Cerebellum (tissue), 4 donors: ENCODE measurements at places on chromosomes 16 and 17.
A peak's percentile ranks its signal among the peaks of the same experiment; 100 is the strongest.

DNA sequence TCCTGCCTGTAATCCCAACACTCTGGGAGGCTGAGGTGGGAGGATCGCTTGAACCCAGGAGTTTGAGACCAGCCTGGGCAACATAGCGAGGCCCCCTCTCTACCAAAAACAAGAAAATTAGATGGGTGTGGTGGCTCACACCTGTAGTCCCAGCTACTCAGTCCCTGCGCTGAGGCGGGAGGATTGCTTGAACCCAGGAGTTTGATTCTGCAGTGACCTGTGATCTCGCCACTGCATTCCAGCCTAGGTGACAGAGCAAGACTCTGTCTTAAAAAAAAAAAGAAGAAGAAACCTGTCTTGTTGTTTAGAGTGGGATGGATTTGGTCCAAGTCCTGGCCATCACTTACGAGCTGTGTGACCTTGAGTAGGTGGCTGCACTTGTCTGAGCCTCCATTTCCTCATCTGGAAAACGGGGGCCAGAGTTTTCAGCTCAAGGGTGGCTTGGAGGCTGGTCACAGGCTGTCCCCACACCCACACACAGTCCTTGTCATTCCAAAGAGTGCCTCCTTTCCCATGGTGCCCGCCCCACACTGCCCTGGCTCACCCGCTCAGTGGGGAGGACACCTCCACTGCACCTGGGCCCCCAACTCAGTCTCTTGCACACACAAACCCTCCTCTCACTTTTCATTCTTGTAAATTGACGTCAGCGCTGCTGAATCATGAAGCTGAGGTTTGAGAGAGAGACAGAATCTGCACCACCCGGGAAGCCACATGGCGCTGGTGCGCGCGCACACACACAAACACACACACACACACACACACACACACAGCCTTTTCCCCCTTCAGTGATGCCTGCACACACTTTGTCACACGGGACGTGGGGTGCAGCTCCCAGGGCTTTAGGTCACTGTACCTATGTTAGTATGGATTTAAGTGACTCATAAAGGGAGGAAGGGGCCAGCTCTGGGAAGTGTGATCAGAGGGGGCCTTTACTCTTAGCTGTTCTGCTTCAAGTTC lies 4.2 kb downstream of the SOCS1 start:
- DNase-seq: no peak

GRCh38 chr16:72442385-72443158 lies 270.6 kb upstream of the PMFBP1 start:
- DNase-seq: no peak

- no peak for DNase-seq
These were observed 54.3 kb downstream of the TIMM22 start for GRCh38 chr17:1050996-1051925.

DNA sequence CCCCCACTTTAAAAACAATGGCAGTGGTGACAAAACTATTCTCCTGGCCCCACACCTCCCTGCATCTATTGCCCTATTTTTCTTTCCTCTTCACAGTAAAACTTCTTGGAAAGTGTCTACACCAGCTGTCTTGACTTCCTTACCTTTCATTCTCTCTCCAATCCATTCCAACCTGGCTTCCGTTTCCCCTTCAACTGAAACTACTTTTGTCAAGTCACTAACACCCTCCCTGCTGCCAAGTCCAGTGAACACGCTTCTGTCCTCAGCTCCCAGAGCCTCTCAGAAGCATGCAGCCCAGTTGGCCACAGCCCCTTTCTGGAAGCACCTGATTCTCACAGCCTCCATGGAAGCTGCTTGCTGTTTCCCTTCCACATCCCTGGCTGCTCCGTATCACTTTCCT lies 4.0 kb upstream of the SCN4A start:
- DNase-seq: no peak

- no peak for DNase-seq
These were observed 54.1 kb downstream of the XYLT1 start for GRCh38 chr16:17416461-17417311.

DNA sequence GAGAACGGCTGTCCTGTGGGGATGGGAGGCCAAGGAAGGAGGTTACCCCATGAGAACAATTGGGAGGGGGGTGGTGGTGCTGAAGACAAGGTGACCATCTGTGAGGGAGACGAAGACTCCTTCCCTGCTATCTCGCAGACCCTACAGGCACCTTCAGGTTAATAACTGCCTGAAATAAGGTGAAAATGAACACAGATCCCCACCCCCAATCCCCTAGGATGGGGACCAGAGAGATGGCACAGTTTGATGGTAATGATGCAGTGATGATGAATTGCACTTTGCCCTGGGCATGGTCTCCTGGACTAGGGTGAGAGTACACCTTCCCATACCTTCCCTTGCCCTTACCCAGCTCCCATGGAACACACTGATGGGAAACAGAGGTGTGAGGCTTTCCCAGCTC lies 1.4 kb upstream of the NAE1 start:
- DNase-seq: no peak

DNA sequence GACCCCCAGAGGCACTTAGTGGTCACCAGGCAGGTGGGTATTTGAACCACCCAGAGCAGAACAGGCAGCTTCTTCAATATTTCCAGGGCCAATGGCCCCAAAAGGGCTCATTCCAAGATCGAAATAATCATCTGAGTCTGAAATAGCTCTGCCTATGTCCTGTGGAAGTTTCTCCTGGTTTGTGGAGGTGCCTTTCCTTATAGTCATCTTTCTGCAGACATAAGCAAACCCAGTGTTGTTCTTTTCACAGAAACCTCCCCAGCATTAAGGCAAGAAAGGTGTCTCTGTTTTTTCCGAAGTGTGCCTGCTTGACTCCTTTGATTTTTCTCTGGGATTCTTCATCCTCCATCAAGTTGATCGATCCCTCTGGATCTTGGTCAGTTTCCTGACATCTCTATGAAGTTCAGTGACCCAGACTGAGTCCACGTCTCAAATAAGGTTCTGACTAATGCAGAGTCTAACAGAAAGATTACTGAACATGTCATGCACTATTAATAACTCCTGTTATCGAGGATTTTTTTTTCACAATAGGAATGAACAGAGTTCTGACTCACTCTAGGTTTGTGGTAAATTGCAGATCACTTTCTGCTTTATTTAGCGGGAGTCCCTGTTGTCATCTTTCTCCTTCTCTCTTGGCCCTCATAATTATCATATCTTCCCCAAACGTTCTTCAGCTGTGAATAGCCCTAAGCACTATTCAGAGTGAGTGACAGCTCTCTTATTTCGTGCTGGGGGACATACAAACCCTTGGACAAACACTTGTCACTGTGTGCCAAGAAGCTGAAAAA lies 1.5 kb downstream of the LRRC3C start:
- no peak for DNase-seq

DNA sequence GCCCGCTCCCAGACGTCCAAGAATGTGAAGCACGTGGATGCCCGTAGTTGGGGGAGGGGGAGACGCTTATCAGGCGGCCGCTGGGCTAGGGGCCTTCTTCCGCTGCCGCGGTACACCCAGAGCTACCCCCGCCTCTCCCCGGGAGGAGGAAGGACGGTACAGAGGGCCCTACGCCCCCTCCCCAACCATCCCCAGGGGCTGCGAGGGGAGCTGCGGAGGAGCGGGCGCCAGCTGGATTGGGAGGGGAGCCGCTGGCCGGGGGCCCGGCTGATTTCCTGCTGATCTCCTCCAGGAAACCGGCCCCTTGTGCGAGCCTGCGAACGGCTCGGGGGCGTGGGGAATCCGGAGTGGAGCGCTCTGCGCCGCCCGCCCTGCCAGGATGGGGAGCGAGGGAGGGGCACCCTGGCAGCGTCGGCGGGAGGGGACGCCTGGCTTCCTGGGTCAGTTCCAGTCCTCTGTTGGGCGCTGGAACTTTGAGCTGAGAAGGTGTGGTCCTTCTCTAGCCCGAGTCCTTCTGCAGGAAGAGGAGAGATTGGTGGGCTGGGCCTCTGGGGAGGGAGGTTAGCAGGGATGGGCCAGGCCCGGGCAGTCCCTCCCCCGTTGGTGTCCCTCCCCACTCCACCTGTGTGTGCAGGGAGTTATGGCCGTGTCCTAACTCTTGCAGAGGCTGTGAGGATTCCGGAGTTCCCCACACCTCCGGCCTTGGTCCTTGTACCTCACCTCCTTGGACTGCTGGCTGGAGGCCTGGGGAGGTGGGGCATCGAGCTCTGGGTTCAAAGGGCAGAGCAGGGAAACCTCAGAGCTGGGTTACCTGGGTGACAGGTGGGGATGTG lies 19.2 kb downstream of the GJD3 start:
- no peak for DNase-seq

DNA sequence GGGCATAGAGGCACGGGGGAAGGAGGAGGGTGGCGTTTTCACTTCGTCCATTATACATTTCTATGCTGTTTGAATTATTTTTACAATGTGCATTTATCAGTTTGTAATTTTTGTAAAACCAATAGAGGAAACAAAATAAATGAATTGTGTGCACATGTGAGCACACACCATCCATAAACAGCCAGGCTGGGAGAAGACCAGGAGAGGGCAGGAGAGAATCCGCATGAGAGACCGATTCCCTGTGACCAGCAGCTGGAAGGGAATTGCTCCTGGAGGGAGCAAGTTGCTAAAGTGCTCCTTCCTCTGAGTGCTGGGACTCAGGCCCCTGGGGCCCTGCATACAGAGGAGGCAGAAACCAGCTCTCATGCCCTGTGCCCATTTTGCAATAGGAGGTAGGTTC lies 126.0 kb downstream of the ABCC12 start:
- no peak for DNase-seq

- DNase-seq: peak; percentile 57
These were observed 95.8 kb upstream of the CRHR1 start for GRCh38 chr17:45688353-45688752.

- no peak for DNase-seq
These were observed 110.4 kb upstream of the HAS3 start for GRCh38 chr16:68995011-68995504.

GRCh38 chr16:85126705-85127378 lies 14.6 kb upstream of the CIBAR2 start:
- DNase-seq: peak; percentile 94

- no peak for DNase-seq
These were observed 145.6 kb upstream of the RCVRN start for GRCh38 chr17:10050597-10051101.

- no peak for DNase-seq
These were observed 32.2 kb downstream of the HSD17B2 start for GRCh38 chr16:82067042-82067803.

DNA sequence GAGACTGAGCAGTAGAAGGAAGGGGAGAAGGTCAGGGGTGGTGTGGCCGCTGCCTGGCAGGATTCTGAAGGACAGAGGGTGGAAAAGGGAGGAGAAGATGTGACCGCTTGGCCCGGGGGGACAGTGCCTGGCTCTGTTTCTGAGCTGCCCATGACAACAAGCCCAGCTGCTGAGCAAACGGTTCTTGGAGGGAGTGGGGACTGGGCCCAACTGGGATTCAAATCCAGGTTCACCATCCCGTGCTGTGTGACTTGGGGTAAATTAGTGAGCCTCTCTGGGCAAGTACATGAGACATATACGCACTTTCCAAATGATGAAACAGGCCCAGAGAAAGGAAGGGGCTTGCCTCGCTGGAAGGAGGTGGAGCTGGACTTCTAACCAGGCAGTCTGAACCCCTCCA lies 23.3 kb downstream of the SEC14L5 start:
- DNase-seq: no peak

DNA sequence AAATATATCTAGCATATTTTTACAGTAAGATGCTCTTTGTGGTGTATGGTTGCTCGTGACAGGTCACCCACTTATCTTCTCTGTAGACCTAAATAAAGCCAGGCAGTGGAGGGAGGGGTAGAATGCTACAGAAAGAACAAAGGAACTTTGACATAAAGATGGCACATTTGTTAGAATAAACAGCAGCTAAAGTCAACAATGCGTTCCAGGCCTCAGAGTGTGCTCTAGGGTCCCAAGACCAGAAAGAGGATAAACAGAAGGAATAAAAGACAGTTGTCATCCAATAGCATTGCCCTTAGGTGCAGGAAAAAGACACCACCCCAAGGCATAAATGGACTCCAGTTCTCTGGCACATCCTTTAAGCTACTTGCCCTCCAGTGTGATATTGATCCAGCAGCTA lies 523.0 kb upstream of the CDH11 start:
- no peak for DNase-seq

- no peak for DNase-seq
These were observed 76.6 kb downstream of the IRF8 start for GRCh38 chr16:85975451-85975981.

- DNase-seq: no peak
These were observed 71.7 kb downstream of the PRKCB start for GRCh38 chr16:23907457-23907902.

DNA sequence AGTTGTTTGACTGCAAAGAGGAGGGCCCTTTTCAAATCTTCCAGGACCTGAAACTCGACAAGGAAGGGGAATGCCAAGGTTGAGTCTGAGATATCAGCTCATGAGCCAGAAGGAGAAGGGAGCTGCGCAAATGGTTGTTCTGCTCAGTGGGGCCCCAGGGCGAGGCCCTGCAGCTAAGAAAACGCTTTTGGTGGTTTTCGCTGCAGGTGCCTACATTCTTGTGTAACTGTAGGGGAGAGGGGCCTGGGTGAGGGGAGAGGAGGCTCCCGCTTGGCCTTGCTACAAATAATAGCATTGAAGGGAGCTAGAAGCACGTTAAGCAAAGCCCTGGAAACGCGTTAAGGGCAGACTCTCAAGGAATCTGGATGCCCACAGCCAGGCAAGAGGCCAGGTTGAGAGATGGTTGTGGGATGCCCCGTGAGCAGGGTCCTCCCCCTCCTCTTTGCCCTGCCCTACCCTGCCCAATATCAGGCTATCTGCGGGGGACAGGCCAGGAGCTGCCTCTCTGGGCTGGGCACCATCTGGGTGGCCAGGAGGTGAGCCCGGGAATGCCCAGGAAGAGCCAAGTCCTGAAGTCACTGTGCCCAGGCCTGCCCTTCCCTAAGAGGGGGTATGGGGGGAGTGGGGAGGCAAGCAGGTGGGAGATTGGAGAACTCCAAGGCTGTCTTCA lies 21.9 kb downstream of the GPR142 start:
- peak; percentile 64 for DNase-seq

GRCh38 chr16:80931801-80932707 lies 74.6 kb downstream of the CMC2 start:
- peak; percentile 78 for DNase-seq

GRCh38 chr16:57620335-57621231 lies 7.8 kb upstream of the ADGRG1 start:
- DNase-seq: no peak

GRCh38 chr17:72792771-72793170 lies 299.7 kb downstream of the SLC39A11 start:
- no peak for DNase-seq

DNA sequence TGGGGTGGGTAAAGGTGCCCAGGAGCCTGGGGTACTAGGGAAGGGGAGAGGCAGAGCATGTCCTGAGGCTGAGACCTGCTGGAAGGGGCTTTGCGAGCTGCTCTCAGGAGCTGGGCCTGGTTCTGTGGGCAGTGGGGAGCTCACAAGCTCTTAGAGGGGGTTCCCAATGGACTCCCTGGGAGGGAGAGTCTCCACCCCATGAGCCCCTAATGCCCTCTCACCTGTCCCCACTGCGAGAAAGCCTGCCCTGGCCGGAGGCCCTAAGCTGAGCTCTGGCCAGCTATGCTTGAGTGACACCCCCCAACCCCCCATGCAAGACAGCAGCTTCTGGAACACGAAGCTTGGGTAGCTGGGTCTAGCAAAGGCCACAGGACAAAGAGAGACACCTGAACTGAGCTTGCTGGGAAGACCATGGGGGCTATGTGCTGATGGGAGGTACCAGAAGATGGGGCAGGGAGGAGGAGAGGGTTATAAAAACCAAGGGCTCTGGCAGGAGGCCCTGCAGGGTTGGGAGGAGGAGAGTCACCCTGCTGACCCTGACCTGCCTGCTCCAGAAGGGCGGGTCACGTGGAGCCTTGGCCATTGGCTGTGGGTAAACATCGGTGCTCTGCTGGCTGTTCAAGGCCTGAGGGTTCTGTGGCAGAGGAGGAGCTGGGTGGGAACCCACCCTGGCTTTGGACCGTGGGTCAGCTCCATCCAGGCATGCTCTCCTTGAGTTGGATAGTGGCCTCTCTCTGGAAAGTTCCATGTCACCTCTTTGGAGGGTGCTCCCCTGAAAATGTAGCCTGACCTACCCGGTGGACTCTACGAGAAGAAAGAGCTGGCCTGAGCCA lies 106.7 kb downstream of the RAB11FIP4 start:
- no peak for DNase-seq
